ENCODE measurements at places on chromosomes 6 and 20.
A peak's percentile ranks its signal among the peaks of the same experiment; 100 is the strongest.

GRCh38 chr6:26284537-26285142 lies 80.4 kb upstream of the BTN3A2 start:
- peak; percentile 36 for DNase-seq

DNA sequence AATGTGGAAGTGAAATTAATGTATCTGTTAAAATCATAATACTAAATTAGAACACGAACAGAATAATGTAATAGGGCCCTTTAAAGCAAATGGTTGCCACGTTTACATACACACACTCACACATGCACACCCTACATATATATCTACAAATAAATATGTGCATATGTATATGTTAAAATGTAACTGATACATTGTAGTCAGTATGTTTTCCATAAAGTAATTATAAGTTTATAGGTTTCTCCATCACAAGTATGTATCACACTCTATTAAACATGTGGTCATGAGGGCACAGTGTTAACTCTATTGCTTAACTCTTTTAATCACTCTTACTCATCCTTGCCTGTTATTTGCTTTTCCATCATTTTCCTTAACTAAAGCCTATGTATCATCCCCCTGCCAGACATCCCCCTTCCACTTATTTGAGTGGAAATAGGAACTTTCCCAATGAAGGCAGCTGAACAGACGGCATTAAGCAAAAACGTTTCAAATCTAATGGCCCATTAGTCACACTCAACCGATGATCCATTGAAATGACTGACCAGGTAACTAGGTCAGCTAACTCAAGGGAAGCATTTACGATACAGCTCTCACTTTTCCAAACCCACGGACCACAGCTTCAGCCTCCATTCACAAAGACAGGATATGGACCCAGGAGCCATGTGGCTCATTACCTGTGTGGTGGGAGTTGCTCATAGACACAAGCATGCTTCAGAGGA lies 89.3 kb downstream of the HAO1 start:
- no peak for DNase-seq

GRCh38 chr6:169075211-169075914 lies 178.3 kb downstream of the THBS2 start:
- no peak for DNase-seq

GRCh38 chr6:149863698-149864577 lies at the start of gene LRP11:
TSS of gene LRP11 (minus strand) at chr6:149864359. CDS start at chr6:149864020, 339 bp downstream.
- DNase-seq: peak; percentile 62

DNA sequence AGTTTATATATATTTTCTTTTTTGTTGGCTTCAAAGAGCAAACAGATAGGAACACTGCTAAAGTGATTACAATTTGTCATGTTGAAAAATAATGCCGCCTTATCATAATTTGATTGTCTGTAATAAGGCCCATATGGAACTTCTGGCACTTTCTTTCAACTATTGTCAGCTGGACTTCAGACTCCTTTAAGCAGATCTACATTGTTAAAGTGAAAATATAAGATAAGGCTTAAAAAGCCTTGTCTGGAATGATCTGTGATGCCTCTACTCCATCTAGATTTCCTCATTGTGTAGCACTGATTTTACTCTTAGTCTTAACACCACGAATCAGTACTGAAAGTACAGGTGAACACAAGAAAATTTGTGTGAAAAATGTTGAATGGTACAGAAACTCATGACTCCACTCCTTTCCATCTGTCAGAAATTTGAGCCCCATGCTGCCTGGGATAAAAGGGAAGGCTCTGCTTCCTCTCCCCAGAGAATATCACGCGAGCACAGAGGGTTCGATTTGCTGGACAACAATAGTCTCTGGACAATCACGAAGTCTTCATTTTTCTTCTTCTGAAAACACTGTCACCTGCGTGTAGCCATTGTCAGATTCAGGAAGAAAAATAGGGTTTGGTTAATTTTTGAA lies 56.0 kb downstream of the BCAS1 start:
- no peak for DNase-seq

Data from activated naive CD4-positive, alpha-beta T cell (primary cell).